ENCODE measurements at places on chromosomes 12 and 14.

DNA sequence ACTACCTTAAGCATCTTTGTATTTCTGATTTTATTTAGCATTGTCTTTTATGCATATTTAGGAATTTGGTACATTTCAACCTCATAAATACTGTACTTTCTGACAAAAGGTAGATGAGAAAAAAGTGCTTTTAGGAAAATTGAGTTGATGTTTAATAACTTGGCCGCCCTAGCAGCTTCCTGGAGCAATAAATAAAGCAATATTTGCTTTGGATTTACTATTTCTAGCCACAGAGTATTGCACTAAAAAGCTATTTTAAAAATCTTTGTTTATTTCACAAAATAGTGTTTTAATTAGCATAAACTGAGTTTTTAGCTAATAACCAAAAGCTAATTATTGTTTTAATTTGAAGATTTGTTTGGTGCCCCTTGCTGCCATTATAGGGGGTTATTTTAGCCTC lies 9.5 kb downstream of the PAPOLA start:
- no peak for DNase-seq

- no peak for DNase-seq
Observed at GRCh38 chr12:15535352-15535781, 213.1 kb downstream of the PTPRO start.

- peak; percentile 25 for DNase-seq
Observed at GRCh38 chr12:47686645-47687240, 19.1 kb downstream of the RPAP3 start.

DNA sequence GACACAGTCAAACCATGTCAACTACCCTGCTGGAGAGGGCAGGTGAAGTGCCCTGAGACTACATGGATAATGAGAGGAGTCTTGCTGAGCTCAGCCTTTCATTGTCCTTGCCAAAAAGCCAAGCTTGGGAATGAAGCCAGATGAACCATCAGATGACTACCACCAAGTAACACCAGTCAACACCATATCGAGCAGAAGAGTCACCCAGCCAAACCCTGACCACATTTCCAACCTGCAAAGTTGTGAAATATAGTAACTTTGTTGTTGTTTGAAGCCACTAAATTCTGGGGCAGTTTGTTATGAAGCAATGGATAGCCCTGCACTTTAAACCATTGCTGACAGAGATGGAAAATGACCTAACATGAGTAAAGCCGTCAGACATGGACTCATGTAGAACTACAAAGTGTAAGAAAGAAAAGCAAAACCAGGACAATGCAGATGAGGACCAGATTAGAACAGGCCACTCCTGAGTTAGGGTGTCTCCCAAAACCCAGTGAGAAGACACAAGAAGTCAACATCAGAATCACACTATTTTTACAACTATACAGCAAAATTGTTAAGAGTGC lies 12.5 kb upstream of the CRADD start:
- no peak for DNase-seq

- peak; percentile 83 for DNase-seq
Observed at GRCh38 chr14:20415782-20416206, 2.5 kb upstream of the TEP1 start.

DNA sequence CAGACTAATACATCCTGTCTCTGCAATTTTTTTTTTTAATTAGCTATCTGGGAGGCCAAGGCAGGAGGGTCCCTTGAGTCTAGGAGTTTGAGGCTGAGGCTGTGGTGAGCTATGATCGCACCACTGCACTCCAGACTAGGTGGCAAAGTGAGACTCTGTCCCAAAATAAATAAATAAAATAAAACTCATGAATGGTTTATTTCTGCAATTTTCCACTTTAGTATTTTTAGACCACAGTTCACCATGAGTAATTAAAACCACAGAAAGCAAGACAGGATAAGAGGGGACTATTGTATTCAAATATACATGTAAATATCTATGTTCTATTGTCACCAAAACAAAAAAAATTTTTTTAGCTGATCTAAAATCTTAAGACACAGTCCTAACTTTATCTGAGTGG lies 17.8 kb downstream of the TAOK3 start:
- no peak for DNase-seq

DNA sequence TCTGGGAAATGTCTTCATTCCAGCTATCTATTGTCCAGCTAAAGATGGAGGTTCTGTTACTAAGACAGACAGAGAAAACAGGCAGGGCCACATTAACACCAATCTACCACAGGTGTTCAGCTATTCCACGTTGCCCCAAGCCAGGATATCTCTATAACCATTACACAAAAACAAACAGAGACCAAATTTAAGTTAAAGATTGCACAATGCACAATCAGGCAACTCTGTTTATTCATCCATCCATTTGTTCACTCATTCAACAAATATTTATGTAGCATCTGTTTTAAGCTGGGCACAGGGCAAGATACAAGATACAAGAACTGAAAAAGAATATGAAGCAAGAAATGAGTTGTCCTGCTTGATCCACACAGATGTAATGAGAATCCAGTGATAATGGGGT lies 629.0 kb downstream of the MED13L start:
- DNase-seq: no peak

- DNase-seq: no peak
Observed at GRCh38 chr12:41514021-41514777, 326.1 kb downstream of the PDZRN4 start.

DNA sequence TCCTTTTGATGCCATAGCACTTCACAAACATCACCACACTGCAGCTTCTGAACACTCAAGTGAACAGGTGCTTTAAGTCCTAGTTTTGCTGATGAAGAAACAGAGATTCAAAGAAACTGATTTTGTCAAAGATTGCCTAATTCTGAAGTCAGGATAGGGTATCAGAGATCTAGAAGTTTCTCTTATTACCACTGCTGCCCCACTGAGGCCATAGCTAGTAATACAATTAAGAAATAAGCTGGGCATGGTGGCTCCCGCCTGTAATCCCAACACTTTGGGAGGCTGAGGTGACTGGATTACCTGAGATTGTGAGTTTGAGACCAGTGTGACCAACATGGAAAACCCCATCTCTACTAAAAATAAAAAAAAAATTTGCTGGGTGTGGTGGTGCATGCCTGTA lies 458.3 kb upstream of the SEL1L start:
- no peak for DNase-seq

DNA sequence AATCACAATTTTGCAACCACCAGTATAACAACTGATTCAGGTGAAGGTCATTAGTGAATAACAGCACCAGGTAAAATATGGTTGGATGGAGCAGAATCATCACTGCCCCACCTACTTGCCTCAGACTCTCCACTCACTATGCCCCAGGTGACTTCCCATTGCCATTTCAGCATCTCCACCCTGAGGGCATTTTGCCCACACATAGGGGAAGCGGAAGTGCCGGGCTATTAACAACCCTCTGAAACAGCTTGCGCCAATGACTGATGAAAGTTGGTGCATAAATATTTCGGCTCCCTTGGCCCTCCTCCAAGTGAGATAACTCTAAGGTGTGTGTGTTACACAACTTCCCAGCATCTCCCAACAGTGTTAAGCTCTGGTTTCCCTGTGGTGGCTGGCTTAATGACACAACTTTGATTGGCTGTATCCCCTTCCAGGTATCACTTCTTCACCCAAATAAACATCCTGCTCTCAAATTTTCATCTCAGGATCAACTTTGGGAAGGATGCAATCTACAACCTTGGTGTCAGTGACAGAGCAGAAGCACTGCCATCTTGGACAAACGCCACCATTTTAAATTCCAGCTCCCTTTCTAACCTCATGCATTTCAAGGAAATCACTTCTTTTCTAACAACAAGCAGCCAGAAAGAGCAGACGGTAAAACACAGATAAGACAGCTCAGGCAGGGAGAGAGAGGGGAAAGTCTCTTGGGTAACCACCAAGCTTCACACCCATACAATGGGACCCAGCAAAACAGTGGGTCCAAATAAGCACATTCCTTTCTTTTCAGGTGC lies 73.6 kb upstream of the PPP2R5C start:
- DNase-seq: no peak

Data from inflammatory macrophage treated with lipopolysaccharide for 1 hour (primary cell).